ENCODE measurements at places on chromosomes 11 and 22.
A peak's percentile ranks its signal among the peaks of the same experiment; 100 is the strongest.

- DNase-seq: no peak
Measured at GRCh38 chr11:72189455-72190250, 2.3 kb upstream of the FOLR1 start.

DNA sequence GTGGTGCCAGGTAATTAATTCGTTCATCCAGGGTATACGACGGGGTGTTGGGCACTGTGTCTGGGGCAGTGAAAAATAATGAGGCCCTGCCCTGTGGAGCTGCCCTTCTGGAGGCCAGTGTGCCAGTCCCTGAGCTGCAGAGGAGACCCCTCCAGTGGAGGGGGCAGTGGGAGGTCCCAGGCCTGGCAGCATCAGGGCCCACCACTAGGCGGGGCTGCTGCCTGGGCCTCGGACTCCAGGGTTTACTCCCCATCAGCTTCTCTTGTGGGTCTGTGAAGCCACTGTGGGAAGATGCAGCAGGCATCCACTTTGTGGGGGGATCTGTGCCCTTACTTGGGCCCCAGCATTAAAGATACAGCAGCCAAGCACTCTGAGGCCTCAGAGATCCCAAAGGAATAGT is 17.4 kb upstream of the TMPRSS6 start:
- DNase-seq: no peak

GRCh38 chr11:8426076-8426475 is 162.4 kb upstream of the LMO1 start:
- no peak for DNase-seq

DNA sequence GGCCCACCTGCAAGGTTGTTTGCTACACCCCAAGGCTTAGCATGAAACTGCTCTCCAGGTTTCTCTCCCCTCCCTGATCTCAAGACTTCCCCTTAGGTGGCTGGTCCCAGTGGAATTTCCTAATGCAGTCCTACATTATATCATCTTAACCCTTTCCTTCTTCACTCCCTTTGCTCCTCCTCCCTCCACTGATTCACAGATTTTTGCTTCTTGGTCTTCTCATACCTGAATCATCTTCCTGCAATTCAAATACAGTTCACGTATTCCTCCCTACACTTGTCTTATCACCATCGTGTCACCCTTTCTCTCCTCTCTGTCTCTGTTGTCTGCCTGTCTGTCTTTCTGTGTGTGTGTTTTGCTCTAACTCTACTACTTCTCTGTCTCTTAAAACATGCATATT is 17.0 kb downstream of the MMP10 start:
- no peak for DNase-seq

DNA sequence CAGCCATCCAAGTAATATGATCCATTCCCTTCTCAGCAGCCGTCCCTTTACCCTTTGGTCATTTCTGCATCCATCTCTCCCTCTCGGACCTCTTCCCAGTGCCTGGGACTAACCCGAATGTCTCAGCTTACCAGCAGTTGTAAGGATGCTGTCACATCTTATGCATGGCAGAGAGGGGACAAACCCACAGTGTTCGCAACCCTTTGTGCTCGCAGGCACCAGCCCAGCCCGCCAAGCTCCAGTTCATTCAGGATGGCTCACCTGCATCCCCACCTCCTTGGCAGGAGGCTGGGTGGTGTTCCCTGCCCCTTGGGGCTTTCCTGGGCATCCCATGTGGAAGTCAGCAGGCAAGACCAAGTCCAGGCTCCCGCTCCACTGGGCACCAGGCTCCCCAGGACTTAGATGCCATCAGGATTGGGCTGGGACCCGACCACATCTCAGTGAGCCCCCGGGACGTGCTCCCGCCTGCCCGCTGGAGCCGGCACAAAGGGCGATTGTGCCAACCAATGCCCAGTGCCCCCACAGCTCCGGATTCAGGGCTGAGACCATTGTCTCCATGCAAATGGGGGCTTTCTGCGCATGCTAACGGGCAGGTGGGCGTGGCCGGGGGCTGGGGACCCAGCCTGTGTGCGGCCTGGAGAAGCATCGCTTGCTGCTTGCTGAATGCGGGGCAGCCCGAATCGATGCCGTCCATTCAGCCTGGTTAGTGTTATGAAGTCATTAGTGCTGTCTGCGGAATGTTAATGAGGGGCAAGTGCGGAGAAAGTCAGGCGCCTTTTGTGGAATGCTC is 108.6 kb downstream of the KCNQ1OT1 start:
- DNase-seq: no peak

DNA sequence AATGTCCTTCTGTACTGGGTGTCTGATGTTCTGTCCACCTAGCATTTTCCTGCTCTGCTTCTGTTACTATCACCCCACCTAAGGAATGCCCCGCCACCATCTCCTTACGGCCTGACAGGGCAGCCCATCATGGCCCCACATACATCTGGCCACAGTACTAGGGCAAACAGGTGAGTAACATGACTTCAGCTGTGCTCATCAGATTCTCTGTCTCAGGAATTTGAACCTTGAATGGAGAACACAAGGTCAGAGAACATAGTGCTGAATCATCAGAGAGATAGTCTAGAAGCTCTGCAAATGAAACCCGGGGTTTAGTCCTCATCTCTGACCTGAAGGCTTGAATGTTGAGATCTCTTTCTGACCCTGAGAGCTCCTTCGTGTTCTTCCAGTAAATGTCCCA is 32.4 kb downstream of the ZC3H12C start:
- DNase-seq: no peak

DNA sequence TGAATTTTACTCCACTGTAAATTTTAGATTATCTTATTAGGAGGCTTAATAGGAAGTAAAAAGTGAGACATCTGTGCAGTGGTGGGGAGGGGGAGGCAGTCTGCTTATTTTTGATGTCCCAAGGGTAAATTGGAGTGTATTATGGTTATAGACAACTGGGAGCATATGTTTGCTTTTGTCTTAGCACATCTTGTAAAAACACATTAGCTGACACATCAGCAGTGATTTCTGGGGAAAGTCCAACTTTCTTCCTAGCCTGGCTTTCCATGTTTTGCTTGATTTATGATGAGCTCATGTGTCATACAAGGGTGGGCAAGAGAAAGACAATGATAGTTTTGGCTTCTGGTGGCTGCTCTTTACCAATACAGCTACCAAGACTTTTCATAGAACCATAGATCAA is 4.0 kb downstream of the ANO3 start:
- no peak for DNase-seq

DNA sequence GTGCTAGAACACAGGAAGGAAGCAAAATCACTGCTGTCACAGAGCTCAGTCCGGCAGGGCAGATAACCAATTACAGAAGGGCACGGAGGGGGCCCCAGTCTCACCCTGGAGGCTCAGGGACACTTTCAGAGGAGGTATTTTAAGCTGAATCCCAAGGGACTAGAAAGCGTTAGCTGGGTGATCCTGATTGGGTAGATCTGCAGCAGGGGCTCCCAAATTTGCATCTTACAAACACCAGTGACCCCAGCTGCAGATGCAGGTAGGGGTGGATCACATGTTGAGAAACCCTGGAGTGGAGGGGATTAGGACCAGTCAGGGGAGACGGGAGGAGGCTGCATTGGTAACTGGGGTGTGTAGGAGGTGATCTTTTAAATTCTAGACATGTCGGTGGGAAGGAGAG is 91.4 kb downstream of the CSNK2A3 start:
- no peak for DNase-seq

GRCh38 chr11:61699737-61700160 is 19.6 kb downstream of the DAGLA start:
- DNase-seq: no peak

- DNase-seq: no peak
Measured at GRCh38 chr11:30458541-30458940, 127.6 kb downstream of the MPPED2 start.

GRCh38 chr11:35558513-35558912 is 33.1 kb upstream of the PAMR1 start:
- no peak for DNase-seq

DNA sequence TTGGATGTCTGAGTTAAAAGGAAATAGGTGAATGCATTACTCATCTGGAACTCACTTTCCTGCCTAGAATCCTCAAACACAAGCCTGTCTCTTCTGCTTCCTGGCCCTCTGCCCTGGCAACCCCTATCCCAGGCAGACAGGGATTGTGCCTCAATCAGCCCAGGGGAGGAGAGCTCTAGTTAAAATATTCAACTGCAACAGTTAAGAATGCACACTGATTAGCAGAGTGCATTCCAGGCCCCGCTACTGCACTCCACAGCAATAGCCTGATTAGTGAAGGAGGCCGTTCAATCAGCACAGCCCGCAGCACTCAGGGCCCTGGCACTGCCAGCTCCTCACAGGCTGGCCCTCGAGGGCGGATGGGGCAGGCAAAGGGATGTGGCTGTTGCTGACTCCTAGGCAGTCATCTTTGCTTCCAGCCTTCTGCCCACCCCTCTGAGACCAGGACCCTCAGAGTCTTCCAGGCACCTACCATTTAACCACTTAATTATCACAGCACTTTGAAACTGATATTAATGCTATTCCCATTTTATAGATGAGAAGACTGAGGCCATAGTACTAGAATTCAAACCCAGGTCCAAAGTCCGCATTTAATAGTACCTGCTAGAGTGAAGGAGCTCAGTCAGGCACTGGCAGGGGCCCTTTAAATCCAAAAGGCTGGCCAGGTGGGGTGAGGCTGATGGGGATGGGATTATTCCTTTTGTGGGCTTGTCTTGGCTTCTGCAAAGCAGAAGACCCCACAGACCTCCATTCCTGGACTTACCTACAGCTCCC is 435.3 kb downstream of the SOX6 start:
- DNase-seq: no peak

- no peak for DNase-seq
Measured at GRCh38 chr11:7439746-7440320, 45.5 kb upstream of the OLFML1 start.

GRCh38 chr11:64887234-64887756 is 8.9 kb upstream of the EHD1 start:
- DNase-seq: no peak

- DNase-seq: no peak
Measured at GRCh38 chr22:20509344-20510047, 2.1 kb downstream of the MED15 start.

DNA sequence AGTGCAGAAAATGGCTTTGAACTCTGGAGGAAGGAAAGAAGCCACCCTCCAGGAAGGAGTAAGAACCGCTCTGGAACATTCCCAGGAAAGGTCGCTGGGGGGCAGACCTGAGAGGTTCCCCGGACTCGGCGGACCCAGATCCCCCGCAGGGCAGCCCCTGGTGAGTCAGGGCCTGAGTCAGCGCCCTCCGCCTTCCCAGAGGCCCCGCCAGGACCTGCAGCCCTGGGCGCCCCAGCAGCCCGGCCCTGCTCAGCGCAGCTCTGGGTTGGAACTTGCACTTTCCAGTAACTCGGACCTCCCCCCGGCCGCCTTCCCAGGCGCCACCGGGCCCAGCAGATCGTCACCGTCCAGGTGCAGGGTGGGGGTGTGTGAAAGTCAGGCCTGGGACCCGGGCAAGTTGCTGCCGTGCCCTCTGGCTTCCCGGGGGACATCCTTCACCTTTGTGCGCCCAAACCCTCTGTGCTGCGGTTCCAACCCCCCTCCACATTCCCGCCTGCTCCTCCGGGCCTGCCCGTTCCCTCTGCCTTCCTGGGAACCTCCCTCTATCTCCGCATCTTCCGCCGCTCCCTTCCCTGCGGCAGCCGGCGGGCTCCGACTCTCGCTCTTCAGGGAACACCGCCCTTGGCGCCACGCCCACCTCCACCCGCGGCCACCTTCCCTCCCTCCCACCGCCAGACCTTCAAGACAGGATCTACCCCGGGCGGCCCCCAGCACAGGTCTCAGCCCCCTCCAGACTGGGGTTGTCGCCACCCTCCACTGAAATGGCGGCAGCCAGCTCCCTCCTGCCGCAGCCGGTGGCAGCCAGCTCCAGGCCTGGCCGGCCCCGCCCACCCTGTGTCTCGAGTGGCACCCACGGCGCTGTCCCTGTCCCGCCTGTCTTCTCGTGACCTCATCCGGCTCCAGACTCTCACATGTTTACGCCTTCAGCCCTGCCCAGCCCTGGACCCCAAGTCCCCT is 36.8 kb upstream of the WNT7B start:
- peak; percentile 72 for DNase-seq

GRCh38 chr22:21032868-21033688 is 717 bp upstream of the SLC7A4 start:
- no peak for DNase-seq

DNA sequence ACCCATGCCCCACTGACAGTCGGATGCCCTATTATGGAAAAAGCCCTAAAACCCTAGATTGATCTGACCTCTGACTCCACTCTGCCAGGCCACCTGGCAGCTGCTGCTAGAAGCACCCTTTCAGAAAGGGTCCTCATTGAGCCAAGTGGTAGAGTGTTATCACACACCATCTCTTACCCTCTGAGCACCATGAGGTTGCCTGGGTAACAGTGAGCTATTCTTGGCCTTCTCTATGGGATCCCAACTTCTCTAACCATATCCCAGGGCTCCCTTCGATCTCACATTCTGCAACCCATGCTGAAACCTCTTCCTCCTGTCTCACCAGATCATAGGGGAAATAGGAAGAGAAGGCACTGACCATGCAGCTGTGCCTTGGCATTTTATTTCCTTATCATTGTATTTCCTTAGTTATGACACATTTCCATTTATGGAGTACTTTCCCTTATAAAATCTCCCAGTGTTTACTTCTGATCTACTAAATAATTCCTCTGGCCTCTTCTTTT is 52.7 kb downstream of the MPPED2 start:
- DNase-seq: no peak

DNA sequence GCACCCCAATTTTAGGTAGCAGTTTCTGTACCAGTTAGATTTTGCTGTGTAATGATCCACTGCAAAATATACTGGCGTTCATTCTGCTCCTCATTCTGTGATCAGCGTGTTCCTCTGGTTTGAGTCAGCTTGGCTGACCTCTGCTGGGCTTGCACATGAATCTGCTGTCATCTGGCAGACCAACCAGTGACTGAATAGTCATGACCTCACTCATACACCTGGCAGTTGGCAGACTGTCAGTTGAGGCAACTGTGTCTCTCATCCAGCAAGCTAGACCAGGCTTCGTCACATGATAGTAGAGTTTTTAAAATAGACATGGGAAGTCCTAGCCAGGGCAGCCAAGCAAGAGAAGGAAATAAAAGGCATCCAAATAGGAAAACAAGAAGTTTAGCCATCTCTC is 316.3 kb upstream of the LARGE1 start:
- no peak for DNase-seq

DNA sequence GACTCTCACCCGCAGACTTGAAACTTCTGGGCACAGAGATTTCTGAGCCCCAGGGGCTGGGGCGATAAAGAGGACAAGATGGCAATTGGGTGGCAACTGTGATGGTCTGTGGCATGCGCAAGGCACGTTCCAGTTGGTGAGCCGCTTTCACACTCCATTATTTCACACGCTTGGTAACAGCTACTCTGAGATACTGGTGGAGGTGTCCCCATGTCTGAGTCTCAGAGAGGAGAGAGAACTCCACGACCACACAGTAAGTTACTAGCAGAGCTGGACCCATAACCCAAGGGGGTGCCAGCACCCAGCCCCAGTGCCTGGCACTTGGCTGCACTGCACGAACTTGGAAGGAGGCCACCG is 6.0 kb upstream of the KCNJ4 start:
- no peak for DNase-seq

GRCh38 chr11:4560467-4560866 is 15.5 kb downstream of the OR52M1 start:
- no peak for DNase-seq

- DNase-seq: no peak
Measured at GRCh38 chr11:77705876-77706579, 68.4 kb upstream of the CLNS1A start.

All from Panc1 (cell line).